Tongue (tissue), 3 donors: ENCODE measurements at places on chromosomes 4 and X.

GRCh38 chr4:79687006-79687405, 279.0 kb upstream of the GK2 start:
- peak; percentile 40 for DNase-seq

DNA sequence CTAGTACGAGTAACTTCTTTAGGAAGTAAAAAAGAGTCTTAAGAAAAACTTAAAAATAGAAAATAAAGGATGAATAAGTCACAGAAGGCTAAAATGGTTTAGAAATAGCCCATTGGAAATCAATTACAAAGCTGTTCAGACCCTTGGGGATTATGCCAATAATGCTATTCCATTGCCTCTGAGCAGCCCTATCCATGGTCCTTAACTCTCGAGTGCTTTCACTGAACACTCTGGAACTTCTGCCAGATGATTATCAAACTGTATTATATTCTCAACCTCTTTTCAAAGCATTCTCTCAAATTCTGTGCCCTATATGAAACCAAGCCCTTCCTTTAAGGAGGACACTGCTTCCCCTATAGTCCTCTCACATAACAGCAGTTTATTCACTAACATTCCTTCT, 17.0 kb downstream of the SLC9B1 start:
- DNase-seq = no peak

DNA sequence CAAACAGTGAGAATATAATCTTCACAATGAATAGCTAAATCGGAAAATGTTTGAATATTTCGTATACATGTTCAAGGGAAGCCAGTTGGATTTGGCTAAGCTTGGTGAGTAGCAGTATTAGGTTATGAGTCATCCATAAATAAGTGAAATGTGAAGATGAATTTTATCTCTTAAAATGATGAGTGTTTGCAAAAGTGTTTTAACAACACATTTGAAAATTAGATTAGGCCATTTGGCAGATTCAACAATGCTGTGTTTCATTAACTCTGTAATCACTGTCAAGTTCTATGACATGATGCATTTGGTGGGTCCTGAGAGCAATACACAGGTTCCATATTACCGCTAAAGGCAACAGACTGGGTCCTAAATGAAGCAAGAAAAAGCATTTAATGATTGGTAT, 301.9 kb upstream of the PRPS2 start:
- no peak for DNase-seq

DNA sequence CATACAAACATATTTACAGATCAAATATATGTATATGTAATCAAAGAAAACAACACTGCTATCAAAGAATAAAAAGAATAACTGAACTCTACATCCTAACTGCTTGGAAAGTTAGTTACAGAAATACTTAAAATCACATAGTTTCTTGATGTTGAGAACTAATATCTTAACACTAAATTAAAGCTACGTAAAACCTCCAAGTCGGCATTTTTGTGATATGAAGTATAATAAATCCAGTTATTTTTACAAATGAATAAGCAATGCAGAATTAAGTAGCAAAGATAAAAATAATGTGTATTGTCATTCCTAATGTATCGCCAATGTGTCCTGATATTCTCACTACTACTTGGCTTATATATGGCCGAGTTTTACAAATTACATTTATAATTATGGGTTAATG, 68.4 kb downstream of the JADE1 start:
- DNase-seq = no peak

GRCh38 chr4:141425124-141425523, 204.4 kb downstream of the ZNF330 start:
- DNase-seq = no peak

DNA sequence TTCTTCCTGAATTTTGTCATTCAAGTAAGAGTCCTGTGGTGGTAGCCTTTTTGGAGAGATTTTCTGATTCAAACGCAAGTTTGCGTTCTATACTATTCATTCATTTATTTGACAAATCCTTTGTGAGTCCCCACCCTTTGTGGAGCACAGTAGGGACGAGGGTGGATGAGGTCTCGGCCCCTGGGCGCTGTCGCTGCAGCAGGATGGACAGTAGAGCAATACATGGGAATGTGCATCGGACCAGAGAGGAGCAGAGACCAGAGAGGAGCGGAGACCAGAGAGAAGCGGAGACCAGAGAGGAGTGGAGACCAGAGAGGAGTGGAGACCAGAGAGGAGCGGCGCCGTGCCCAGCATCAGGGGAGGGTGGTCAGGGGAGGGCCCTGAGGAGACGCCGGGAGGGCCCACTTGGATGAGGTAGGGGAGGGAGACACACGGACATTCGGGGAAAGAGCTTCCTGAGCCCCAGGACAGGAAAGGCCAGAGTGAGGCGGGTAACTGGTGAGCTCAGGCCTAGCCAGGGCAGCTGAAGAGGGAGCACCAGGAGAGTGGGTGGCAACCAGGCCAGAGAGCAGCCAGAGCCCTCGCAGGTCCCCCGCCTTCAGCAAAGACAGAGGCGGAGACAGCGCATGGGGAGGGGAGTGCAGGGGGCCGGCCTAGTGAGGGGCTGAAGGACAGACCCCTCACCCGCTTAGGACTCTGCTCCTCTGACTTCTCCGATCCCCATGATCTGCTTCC, 67.3 kb downstream of the NAT8L start:
- no peak for DNase-seq

- no peak for DNase-seq
Observed at GRCh38 chr4:106796876-106797275, 239.2 kb downstream of the DKK2 start.

- DNase-seq = no peak
Observed at GRCh38 chrX:138691186-138691585, 20.3 kb downstream of the FGF13 start.

- no peak for DNase-seq
Observed at GRCh38 chr4:140242357-140243277, 88.6 kb upstream of the MAML3 start.

DNA sequence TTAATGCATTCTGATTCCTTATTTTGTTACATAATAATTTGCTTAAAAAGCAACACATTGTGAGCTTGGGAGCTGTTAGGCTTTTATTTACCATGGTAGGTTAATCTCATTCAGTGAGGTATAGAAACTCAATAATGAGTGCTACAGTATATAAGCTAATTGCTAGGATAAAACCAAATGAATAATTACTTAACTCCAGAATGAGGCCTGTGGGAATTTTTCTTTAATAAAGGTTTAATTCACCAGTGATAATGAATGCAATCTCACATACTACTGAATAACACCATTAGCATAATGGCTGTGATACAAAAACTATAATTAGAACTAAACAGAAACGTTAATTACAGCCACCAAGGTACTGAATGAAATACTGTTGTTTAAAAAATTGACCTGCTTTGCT, 326.3 kb downstream of the IQCM start:
- no peak for DNase-seq

DNA sequence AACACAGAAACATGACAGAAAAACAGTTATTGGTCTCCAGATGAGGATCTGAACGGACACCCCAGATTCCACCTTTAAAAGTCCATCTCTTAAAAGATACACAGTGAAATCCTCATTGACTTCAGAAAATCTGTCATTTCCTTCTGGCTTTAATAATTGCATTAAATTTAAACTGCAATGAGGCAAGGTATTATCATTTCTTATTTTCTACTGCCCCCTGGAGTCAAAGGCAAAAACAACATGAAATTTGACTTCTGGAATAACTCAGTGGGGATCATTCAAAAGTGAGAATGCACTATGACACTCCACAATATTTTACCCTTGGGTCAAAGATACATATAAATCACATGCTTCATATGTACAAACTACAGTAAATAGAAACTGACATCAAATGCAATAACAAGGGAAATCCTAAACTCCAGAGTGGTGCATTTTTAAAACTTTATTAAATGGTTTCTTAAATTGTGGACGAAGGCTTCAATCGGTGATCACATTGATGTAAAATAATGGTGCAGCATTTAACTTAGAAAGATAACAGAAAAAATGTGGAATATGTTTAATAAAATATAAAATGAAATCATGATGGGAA, 56.4 kb upstream of the SPANXN1 start:
- DNase-seq = peak; percentile 32

- DNase-seq = no peak
Observed at GRCh38 chr4:90126805-90127204, 389 bp upstream of the CCSER1 start.

- DNase-seq = no peak
Observed at GRCh38 chr4:82948647-82949204, 48.2 kb downstream of the THAP9 start.

GRCh38 chr4:185552254-185552653, 16.9 kb upstream of the PDLIM3 start:
- no peak for DNase-seq

DNA sequence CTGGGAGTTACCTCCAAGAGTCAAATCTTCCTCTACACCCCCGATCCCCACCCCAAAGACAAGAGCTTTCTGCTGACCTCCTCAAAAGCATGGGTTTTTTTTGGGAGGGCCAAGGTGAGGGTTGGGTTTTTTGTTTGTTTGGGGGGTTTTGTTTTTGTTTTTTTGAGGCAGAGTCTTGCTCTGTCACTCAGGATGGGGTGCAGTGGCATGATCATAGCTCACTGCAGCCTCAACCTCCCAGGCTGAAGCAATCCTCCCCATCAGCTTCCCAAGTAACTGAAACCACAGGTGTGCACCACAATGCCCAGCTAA, 18.7 kb upstream of the WFS1 start:
- no peak for DNase-seq

DNA sequence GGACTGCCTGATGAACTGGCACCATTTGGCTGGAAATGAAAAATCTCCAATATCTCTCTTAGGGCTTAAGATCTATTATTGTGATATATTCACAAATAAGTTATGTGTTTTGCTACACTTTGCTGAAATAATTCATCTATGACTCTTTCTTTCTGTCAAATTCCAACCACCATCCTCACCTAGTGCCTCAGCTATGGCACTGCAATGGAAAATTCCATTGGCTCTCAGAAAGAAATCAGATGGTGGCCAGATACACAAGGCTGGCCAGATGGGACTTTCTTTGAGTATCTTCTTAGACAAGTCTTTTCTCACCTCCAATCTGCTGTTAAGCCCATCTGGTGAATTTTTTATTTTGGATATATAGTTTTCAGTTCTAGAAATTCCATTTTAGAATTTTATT, 28.0 kb downstream of the NAT8L start:
- no peak for DNase-seq

DNA sequence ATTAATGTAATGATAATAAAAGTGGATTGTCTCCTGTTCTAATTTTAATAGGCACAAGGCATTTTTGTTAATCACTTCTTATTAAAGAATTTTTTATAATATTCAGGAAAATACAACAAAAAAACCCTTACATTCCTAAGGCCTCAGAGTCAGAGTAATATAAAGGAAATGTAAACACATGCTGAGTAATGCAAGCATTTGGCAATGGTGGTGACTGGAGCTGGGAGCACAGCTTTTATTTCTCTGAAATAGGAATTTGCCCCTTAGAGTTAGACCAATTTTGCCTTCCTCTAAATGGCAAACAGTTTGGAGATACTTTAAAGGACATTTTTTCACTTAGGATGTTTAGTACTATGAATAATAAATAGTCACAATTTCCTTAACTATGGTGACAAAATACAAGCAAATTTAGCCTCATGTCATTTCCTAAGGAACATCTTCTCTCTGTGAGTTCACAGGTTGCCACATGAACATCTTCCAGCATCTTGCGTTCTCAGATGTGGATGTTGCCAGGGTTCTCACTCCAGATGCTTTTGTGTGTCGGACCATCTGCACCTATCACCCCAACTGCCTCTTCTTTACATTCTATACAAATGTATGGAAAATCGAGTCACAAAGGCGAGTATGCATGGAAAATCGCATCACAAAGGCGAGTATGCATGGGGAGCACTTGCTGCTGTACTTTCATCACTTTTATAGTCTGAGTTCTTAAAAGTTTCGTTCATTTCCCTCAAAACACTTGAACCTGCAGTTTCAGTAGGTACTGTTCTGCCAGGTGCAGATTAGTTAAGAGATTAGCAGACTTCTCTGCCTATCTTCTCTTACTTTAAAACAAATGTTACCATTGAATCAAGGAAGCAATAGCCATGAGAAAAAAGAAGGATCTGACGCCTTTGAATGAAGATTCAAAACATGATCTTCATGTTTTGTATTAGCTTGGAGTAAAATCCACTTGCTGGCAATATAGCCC, 15.9 kb upstream of the F11 start:
- no peak for DNase-seq
